Left ventricle myocardium inferior (tissue), 1 donor: ENCODE measurements at places on chromosomes 6 and 20.

DNA sequence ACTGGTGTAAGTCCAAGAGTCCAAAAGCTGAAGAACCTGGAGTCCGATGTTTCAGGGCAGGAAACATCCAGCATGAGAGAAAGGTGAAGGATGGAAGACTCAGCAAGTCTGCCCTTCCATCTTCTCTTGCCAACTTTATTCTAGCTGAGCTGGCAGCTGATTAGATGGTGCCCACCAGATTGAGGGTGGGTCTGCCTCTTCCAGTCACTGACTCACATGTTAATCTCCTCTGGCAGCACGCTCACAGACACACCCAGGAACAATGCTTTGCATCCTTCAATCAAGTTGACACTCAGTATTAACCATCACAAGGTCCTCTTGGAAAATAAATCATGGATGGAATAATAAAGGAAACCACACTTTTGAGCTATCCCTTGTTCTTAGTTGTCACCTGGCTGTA is 121.2 kb downstream of the MAP3K7 start:
- no peak for DNase-seq

DNA sequence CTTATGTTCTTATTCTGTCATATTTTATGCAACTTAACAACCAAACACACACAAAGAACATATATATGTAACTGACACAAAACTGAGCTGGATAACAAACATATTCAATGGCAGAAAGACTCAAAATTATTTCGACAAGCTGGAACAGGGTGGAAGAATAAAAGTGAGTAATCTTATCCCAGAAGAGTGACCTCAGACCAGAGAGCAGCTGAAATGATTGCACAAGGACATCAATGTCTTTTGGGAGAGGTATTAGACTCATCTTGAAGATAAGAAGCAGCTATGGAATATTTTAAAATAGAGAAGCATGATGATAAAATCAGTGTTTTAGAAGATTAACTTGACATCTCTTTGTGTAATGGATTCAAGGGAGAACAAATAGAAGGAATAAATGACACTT is 191.6 kb upstream of the PRDM1 start:
- DNase-seq, result no peak

GRCh38 chr6:116217069-116217468 is 36.8 kb downstream of the TSPYL4 start:
- DNase-seq, result no peak

- DNase-seq, result no peak
Measured at GRCh38 chr6:2951728-2952127, 19.6 kb downstream of the SERPINB6 start.

DNA sequence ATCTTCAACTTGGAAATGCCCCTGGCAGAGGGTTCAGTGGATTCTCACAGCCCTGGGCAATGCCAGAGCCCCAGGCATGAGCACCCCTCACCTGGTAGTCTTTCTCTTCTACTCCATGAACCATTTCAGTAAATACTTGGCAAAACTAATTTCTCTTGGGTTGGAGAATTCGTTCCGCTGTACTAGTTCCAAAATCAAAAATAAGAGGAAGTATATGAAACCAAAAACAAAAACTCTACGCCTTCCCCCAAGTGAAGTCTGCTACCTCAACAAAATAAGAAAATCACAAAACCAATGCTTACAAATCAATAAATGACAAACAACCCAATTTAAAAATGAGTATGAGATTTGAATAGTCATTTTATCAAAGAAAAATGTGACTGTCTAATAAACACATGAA is 12.6 kb downstream of the GFOD1 start:
- DNase-seq, result no peak

DNA sequence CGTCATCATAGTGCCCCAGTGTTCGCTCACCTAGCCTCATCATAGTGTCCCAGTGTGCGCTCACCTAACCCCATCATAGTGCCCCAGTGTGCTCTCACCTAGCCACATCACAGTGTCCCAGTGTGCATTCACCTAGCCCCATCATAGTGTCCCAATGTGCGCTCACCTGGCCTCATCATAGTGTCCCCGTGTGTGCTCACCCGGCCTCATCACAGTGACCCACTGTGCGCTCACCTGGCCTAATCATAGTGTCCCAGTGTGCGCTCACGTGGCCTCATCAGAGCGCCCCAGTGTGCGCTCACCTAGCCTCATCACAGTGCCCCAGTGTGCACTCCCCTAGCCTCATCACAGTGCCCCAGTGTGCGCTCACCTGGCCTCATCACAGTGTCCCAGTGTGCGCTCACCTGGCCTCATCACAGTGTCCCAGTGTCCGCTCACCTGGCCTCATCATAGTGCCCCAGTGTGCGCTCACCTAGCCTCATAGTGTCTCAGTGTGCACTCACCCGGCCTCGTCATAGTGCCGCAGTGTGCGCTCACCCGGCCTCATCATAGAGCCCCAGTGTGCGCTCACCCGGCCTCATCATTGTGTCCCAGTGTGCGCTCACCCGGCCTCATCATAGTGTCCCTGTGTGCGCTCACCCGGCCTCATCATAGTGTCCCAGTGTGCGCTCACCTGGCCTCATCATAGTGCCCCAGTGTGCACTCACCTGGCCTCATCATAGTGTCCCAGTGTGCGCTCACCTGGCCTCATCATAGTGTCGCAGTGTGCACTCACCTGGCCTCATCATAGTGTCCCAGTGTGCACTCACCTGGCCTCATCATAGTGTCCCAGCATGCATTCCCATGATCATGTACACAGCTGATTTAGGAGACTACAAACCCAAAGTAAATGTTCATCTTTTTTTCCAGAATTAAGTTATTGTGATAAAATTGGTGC is 9.5 kb downstream of the TMEM242 start:
- no peak for DNase-seq

- peak; percentile 58 for DNase-seq
Measured at GRCh38 chr6:42041481-42042053, 8.8 kb upstream of the TAF8 start.

- DNase-seq, result no peak
Measured at GRCh38 chr6:43910638-43911353, 140.8 kb downstream of the VEGFA start.

- DNase-seq, result no peak
Measured at GRCh38 chr20:14189794-14190402, 147.5 kb downstream of the FLRT3 start.

DNA sequence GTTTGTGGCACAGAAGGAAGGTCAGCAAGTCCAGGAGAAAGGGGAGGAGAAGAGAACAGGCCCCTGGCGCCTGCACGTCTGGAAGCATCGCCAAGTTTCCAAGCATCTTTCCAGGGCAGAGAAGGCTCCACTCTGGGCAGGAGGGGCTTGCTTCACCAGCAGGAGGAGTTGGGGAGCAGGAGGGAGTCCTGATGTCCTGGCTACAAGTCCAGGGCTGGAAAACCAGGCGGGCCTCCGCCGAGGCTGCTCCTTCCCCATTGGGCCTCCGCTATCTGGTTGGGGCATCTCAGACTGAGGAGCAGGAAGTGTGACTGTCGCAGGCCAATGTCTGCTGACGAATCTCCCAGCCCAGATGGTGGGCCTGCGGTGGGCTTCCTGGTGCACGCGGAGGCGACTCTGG is 421.9 kb downstream of the PREX1 start:
- DNase-seq, result no peak

- DNase-seq, result no peak
Measured at GRCh38 chr20:15498926-15499325, 1074.3 kb downstream of the KIF16B start.

- no peak for DNase-seq
Measured at GRCh38 chr20:2303673-2304072, 7.9 kb downstream of the TGM3 start.

DNA sequence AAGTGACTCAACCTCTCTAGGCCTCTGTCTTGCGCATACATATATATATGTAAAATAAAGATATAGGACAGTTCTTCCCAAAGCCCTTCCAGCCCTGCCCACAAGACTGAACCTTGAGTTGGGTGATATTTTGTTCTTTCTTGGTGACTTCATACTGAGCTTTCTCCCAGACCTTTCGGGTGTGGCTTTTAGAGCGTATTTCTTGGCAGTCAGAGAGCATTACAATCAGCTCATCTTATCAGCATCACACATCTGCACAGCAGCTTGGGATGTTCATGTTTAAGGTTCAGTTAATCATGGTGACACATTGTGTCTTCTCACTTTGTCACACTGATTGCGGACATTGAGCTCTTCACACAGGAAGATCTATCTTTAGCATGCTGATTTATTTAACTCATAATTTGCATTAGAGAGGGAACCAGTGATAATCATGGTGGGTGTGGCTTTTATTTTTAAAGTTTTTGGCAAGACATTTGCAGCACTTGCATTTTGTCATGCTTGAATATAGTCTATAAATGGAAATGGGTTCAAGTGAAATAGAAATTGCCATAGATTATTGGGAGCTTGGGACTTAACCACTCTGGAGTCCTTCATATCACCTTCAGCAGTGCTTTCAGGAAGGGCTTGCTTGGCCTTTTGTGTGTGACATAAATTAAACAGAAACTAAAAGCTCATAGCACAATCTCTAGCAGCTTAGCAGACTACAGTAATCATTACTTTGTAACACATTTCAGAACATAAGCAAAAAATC is 8.3 kb downstream of the KIF3B start:
- DNase-seq, result no peak

- no peak for DNase-seq
Measured at GRCh38 chr20:50151034-50151743, 2.3 kb downstream of the PEDS1 start.

DNA sequence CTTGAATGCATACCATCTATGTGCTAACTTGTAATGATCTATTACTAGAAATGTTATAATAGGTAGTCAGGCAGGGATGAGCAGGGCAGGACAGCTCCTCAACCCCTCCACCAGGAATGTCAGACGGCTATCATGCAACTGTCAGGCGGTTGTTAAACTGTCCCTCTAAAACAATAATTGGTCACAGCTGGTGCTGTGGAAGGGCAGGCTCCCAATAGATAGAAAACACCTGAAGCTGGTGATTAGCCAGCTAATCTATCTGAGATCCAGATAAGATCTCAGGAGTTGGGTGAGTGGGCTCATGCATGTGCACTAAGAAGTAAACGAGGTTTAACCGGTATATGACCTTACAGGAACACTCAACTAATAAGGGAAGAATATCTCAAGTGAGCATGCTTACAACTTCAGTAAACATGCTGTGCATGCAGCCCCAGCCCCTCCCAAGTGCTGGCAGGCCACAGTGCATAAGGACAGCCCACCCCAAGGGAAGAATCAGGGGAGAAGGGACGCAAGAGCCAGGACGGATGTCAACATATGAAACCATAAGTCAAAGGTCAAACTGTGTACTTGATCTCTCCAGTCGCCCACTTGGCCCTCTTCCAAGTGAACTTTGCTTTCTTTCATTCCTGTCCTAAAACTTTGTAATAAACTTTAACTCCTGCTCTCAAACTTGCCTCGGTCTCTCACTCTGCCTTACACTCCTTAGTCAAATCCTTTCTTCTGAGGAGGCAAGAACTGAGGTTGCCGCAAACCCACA is 566.2 kb upstream of the NRSN1 start:
- DNase-seq, result no peak
